Activated CD4-positive, alpha-beta T cell treated with anti-CD3 and anti-CD28 coated beads, Interleukin-2, amount 10 ng/mL, durations not matched to agents 24 days and 14 days (primary cell): ENCODE measurements at places on chromosomes 4 and X. TPM values are rescaled to one million over a fixed set of nuclear protein-coding genes. Genes with fewer than 3 reads are reported as not detected.

The MAPK10 gene
- not detected in 2 replicates for total RNA-seq

The ART3 gene
- total RNA-seq: not detected in 2 replicates

The SMPX gene
- total RNA-seq: not detected in 2 replicates

The FAAH2 gene
- total RNA-seq: 4.0 and 5.0 TPM in 2 replicates

The EIF2S3 gene
- total RNA-seq: 207 and 214 TPM in 2 replicates

The MSANTD1 gene
- total RNA-seq: 0.62 and 0.70 TPM in 2 replicates

The SSX1 gene
- total RNA-seq: not detected in 2 replicates

The TMEM144 gene
- not detected in 2 replicates for total RNA-seq

The ENPP6 gene
- total RNA-seq: 0.61 and 1.2 TPM in 2 replicates

The NAA11 gene
- not detected in 2 replicates for total RNA-seq

The C4orf46 gene
- 16.7 and 18.8 TPM in 2 replicates for total RNA-seq

The SPANXC gene
- total RNA-seq: not detected in 2 replicates

The EIF4E gene
- 151 and 156 TPM in 2 replicates for total RNA-seq

The TCEAL9 gene
- 0.37 and 0.38 TPM in 2 replicates for total RNA-seq

The DOK7 gene
- total RNA-seq: not detected in 2 replicates

The GLUD2 gene
- total RNA-seq: 0.68 and 0.95 TPM in 2 replicates

The GUCY1A1 gene
- total RNA-seq: not detected in 2 replicates

The SPATA18 gene
- 0.07 TPM in 1 of 2 replicates, not detected in the other for total RNA-seq

The CXorf65 gene
- 17.9 and 24.9 TPM in 2 replicates for total RNA-seq

The PAGE5 gene
- total RNA-seq: not detected in 2 replicates

The CRMP1 gene
- total RNA-seq: not detected in 2 replicates

The HMX1 gene
- total RNA-seq: not detected in 2 replicates
